Substantia nigra (tissue), 51 donors: ENCODE measurements at places on chromosomes 5 and 9.

DNA sequence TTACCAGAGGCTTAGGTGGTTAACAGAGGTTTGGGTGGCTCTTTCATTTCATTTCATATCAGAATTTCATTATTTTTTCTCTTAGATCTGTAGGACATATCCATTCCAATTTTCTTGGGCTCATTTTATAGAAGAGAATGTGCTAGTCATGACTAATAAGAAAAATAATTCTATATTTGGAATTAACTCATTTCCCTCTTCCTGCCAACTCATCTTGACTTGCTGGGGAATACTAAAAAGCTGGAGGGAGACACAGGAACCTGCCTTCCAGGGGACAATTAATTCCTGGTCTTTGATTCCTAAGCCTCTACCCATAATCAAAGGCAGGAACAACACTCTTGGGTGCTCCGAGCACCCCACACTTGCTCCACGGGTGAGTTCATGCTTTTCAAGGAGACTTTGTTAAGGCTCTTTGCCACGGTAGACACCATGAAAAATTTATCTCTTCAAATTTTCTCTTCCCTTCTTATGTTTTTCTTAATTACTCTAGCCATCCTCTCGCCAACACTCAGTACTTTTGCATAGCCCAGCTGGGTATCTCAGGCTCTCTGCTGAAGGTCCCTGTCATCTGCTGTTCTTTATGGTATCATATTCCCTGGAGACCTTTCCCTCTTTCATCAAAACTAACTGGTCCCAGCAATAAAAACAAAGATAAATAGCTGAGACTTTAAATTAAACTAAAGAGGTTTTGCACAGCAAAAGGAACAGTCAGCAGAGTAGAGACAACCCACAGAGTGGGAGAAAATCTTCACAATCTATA is 273.9 kb downstream of the NPR3 start:
- DNase-seq, result no peak

DNA sequence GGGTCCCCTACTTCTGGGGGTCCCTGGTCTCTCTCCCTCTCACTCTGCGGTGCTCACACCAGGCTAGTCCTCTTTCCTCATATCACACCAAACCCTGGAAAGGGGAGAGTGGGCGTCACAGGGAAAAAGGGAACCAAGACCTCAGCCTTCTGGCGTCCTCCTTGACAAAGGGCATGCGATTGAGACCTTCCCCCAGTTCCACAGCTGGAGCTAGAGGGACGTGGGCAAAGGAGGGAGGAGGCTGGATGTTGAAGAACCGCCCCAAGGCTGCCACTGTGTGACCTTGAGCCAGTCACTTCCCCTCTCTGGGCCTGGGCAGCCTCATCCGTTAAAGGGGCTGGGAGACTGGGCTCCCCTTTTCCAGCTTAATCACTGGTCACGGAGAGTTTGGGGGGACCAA is 18.5 kb upstream of the TOR2A start:
- no peak for DNase-seq

DNA sequence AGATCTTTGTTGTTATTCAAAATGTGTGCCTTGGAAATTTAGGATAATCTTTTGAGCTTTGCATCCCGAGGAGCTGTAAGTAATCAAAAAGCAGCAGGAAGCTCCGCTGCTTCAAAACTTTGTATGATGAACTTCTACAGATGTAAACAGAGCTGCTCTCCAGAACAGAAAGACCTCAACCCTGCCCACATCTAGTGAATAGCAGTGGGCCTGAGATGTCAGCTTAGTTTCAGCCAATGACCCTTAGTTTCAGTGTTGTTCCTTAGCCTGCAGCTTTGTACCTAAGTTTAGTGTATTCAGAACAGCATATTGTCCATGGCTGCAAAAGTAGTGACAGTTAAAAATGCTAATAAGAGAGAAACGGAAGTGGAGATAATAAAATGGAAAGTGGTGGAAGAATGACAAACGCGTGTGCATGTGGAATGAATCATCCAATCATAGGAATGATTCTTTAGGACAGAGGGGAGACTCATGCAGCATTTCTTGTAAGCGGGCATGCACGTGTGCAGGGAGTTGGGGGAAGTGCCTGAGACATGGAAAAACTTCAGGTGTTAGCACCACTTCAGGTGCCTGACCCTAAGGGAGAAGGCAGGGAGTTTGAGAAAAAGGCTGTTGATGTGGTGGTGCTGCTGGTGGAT is 24.9 kb downstream of the SNX24 start:
- DNase-seq, result no peak

GRCh38 chr9:88508326-88508725 is 26.7 kb upstream of the NXNL2 start:
- no peak for DNase-seq

DNA sequence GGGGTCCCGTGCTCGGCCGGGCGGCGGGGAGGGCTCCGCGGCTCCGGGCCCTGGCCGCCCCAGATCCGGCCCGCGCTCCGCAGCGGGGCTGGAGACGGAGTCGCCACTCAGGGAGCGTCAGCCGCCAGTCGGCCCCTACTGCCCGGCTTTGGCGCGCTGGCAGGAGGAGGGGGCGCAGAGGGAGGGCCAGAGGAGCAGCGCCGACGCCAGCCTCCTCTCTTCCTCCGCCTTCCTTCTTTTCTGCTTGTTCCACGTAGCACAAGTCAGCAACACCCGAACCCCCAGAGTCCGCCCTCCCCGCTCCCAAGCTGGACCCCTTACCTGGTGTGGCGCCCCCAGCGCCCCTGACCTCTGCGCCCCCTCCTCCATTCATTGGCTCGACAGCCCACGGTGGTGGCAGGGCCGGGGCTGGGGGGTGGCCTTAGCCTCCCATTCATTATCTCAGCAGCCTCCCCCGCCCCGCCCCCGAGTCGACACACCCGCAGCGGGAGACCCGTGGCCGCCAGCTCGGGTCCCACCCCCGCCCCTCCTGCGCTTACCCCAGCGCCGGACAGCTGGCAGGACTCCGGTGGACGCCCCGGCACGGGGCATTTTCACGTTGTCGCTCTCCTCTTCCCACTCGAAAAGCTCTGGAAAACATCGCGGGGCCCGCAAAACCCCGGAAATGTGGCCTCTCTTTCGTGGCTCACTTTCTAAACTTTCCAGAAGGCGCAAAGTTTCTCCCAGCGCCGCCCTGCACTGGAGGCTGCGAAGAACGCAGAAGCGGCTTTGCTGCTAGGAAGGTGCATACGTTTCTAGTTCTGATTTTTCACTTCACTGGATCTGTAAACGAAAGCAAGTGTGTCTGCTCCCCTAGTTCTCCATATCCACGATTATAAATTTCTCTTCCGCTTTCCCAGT is at the start of gene LPAR1:
Gene LPAR1 (minus strand): TSS at position 140 of the 900 bp plus-strand sequence. CDS start 66,353 bp downstream, outside the sequence.
- DNase-seq, result peak; percentile 27

DNA sequence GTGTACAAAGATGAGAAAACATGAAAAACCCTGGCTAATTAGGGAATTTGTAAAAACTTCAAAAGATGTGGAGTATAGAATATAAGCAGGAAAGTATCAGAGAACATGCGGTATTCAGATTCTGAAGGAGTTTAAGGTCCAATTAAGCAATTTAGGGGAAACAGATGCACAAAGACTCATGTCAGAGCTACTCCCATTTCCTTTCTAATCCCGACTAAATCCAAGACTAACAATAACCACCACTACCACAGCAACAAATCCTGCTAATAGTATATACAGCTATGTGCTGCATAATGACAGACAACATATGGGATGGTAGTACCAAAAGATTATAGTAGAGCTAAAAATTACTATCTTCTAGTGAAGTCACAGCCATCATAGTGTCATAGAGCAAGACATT is 102.1 kb downstream of the LURAP1L start:
- no peak for DNase-seq

DNA sequence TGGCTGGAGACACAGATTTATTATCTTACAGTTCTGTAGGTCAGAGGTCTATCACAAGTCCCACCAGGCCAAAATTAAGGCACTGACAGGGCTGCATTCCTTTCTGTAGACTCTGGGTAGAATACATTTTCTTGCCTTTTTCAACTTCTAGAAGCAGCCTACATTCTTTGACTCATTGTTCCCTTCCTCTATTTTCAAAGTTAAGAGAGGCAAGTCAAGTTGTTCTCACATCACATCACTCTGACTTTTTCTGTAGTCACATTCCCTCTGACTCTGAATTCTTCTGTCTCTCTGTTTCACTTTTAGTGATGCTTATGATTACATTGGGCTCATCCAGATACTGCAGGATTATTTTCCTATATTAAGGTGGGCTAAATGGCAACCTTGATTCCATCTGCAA is 119.0 kb downstream of the MELK start:
- DNase-seq, result no peak

- DNase-seq, result no peak
Measured at GRCh38 chr9:16058131-16058549, 505.3 kb downstream of the CCDC171 start.

- DNase-seq, result no peak
Measured at GRCh38 chr9:127546125-127546832, 65.8 kb upstream of the STXBP1 start.

GRCh38 chr9:104091116-104091515 is 3.0 kb upstream of the SMC2 start:
- no peak for DNase-seq

- no peak for DNase-seq
Measured at GRCh38 chr5:33509036-33509435, 68.3 kb downstream of the TARS1 start.

- no peak for DNase-seq
Measured at GRCh38 chr5:124456249-124456648, 290.2 kb downstream of the ZNF608 start.

DNA sequence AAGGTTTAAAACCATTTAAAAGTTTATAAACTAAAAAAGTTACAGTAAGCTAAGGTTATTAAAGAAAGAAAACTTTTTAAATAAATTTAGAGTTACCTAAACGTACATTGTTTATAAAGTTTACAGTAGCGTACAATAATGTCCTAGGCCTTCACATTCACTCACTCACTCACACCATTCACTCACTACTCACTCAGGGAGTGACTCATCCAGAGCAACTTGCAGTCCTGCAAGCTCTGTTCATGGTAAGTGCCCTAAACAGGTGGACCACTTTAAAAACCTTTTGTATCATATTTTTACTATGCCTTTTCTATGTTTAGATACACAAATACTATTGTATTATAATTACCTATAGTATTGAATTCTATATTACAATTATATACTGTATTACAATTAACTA is 190.8 kb upstream of the RASA1 start:
- DNase-seq, result no peak

- DNase-seq, result no peak
Measured at GRCh38 chr9:35688558-35689541, 875 bp downstream of the TPM2 start.
